COR-L47 (cell line): ENCODE measurements at places on chromosomes 4 and X.

GRCh38 chr4:88958080-88958479 lies 98.9 kb downstream of the FAM13A start:
- no peak for DNase-seq

DNA sequence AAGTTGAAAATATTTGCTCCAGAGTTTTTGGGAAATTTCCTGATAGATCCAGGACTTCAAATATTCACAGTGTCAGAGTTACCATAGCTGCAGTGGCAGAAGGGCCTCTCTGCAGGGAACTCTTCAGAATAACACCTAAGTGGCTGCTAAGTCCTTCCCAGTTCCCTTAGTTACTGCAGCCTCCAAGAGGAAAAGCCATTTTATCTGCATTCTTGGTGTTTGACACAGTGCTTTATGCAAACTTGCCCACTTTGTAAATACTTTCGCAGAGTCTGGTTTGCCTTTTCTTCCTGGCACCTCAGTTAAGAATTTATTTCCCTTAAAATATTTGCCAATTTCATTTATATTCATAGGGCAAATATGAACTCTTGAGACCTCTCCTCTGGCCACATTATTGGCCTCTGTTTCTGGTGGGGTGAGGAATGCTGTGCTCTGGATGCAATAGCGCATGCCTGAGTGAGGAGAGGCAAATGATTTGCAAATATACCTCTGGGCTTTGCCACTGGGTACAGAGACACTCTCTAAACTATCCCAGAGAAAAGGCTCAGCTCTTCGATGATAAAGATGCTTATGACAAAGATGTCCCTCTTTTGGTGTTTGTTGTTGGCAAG lies 566.3 kb upstream of the NR3C2 start:
- DNase-seq = no peak

DNA sequence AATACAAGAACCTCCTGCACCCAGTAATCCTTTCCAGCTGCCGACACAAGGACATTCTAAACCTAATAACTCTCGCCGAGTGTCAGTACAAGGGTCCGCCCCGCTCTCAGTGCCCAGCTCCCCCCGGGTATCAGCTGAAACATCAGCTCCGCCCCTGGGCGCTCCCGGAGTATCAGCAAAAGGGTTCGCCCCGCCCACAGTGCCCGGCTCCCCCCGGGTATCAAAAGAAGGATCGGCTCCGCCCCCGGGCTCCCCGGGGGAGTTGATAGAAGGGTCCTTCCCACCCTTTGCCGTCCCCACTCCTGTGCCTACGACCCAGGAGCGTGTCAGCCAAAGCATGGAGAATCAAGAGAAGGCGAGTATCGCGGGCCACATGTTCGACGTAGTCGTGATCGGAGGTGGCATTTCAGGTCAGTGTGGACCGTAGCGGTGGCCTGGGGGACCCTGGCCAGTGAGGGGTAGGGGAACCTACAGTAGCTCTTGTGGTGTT lies at the start of gene MAOA:
Gene MAOA, plus strand, starts transcription at position 295 of the 490 bp plus-strand sequence. Its CDS starts 43 bp downstream, at position 338.
- DNase-seq = peak; percentile 7

GRCh38 chr4:104630272-104630671 lies 135.6 kb upstream of the CXXC4 start:
- DNase-seq = no peak

DNA sequence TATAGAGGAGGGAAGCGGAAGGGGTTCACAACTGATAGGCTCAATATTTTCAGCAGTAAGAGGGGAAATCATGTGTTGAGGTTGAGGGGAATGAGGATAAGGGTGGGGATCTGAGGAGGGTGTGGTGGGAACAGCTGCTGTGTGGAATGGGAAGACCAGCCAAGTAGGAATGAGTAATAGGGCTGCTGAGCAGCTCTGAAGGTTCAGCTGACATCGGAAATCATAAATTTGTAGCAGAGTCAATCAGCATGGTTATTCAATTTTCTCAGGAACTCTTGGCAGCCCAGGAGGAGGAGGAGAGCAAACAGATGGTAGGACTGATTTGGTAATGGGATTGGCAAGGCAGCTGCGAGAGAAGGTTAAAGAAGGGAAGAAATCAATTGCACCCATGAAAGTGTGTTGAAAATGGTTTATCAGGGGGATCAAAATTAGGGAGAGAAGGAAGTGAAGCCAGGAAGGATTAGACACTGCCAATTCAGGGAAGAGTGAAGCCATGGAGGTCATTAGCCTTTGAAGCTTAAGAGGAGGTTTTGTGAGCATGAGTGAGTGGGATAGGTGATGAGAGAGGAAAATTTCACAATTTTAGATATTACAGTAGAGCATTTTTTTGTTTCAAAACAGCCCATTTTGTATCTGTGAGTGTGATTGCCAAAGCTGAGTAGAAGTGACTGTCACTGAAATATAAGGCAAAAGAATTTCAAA lies 82.6 kb downstream of the PCDH7 start:
- DNase-seq = no peak

- DNase-seq = no peak
These were observed 74.2 kb upstream of the STS start for GRCh38 chrX:7073336-7073735.
